ENCODE measurements at places on chromosomes 16 and 17.

DNA sequence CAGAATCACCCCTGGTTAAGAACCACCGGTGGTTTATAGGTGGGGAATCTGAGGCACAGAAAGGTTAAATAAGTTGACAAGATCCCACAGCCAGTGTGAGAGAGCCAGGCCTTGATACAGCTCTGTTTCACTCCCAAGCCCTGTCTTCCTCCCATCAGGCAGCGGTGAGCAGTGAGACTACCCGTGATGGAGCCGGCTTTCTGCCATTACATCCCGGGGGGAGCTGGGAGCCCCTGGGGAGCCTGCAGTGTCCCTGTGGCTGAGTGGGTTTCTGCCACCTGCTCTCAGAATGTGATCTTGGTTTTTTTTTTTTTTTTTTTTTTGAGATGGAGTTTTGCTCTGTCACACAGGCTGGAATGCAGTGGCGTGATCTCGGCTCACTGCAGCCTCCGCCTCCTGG, 66.4 kb downstream of the ABCC1 start:
- no peak for DNase-seq

- DNase-seq: no peak
Measured at GRCh38 chr17:1648173-1648962, 1.3 kb downstream of the RILP start.

GRCh38 chr17:17480593-17481148, 3.9 kb downstream of the MED9 start:
- no peak for DNase-seq

DNA sequence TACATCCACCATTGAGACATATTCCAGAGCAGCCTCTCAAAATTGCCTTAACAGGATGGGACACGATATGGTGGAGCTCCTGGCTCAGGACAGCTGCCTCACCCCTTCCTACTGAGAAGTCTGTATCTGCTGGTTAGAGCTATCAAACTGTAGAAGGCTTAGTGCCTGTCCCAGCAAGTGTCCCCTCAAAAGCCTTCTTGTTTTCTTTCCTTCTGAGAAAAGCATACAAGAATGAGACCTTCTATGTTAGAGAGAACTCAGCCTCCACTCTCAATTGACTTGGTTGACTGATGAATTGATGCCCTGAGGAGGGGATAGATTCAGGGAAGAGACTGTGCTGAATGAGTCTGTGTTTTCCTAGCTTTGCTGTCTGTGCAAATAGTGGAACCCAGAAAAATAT, 2020.9 kb downstream of the TP53TG3F start:
- no peak for DNase-seq

- no peak for DNase-seq
Measured at GRCh38 chr16:77430787-77431585, 3.8 kb downstream of the ADAMTS18 start.

Measured in activated CD4-positive, alpha-beta T cell treated with anti-CD3 and anti-CD28 coated beads, Interleukin-2, amount 50 U/mL, for 4 hours (primary cell).